Dermis blood vessel endothelial cell (primary cell): ENCODE measurements at places on chromosomes 5 and 9.

DNA sequence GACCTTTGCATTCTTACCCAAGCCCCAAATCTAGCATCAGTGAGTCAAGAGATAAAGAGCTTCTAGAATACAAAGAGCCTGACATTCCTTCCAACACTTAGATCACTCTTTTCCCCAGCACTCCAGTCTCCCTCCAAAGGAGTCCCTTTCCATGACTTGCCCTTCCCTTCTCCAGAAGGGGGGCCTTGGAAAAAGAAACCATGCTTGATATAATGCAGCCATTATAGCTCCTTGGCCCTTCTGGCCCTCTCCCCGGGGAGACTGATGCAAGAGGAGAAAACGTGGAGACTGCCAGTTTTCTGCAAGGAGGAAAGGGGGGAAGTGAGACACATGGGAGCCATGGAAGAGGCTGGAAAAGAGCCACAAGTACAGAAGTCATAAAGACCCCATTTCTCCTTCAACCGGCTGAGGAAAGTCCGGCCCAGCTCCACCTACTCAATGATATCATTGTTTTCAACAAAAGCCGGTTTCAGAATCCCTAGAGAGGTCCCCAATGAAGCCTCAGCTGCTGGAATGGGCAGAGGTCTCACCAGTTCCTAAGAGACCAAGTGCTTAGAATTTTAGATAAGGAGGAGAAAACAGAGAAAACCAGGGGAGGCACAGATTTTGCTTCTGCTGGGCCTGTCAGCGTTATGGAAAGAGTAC lies 29.0 kb downstream of the ADAM19 start:
- DNase-seq: no peak

- DNase-seq: no peak
Observed at GRCh38 chr5:40414922-40415321, 264.8 kb upstream of the PTGER4 start.

- no peak for DNase-seq
Observed at GRCh38 chr5:132019857-132020555, 8.5 kb upstream of the ACSL6 start.

- no peak for DNase-seq
Observed at GRCh38 chr5:34866989-34867471, 28.1 kb downstream of the TTC23L start.

DNA sequence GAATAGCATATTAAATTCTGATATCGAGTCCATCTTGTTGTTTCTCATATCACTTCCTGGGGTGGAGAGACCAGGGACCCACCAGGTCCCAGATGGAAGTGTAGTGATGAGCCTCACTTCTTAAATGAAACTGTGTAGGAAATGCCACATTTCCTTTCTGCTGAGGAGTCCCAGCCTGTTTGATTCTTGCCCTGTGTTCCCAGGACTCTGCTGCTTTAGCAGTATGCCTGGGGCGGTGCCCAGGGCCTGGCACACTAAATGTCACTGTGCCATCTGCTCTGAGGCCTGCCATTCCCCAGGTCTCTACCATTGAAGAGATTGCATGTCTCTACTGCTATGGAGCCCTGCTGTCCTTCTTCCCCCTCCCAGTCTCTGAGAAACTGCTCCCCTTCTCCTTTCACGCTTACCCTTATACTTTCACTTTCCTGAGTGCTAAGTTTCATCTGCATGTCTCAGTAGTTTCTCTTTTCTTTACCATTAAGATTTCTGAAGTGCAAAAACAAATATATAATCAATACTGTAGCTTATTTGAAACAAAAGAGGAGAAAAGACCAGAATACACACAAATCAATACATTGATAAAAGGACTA lies 260.4 kb downstream of the GABRB2 start:
- DNase-seq: no peak

DNA sequence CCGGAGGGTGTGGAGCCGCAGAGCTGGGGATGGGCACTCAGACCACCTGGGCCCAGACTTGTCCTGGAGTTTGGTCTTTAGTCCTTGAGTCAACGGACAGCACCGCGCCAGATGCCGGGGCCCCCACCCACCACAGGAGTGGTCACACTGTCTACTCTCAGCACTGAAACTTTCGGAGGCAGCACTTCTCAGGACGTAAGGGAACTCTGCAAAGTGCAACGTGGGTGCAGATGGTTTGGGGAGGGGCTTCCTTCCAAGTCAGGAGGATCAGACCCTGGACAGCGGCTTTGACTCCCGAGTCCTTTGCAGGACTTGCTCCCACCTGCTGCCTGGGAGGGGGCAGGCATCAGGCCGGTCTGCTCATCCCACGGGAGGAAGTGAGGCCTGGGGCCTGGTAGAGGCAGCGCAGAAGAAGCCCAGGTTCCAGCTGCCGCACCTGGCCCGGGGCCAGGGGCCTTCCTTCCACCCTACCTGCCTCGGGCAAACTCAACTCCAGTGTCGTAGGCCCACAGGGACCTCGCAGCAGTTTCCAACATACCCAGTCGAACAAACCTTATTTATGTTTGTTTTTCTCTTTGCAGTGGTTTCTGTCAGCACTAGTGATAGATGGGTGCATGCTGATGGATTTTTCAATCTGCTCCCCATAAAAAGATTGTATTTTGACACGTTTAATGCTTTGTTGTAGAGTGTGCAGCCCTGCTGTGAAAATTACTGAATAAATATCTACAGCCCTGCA lies 149.8 kb upstream of the PPP1R26 start:
- DNase-seq: no peak

GRCh38 chr5:17680737-17681136 lies 46.5 kb downstream of the TAF11L14 start:
- no peak for DNase-seq

- DNase-seq: peak; percentile 53
Observed at GRCh38 chr9:16720386-16720785, 150.1 kb downstream of the BNC2 start.

- no peak for DNase-seq
Observed at GRCh38 chr5:176534640-176535039, 2.6 kb downstream of the RNF44 start.

DNA sequence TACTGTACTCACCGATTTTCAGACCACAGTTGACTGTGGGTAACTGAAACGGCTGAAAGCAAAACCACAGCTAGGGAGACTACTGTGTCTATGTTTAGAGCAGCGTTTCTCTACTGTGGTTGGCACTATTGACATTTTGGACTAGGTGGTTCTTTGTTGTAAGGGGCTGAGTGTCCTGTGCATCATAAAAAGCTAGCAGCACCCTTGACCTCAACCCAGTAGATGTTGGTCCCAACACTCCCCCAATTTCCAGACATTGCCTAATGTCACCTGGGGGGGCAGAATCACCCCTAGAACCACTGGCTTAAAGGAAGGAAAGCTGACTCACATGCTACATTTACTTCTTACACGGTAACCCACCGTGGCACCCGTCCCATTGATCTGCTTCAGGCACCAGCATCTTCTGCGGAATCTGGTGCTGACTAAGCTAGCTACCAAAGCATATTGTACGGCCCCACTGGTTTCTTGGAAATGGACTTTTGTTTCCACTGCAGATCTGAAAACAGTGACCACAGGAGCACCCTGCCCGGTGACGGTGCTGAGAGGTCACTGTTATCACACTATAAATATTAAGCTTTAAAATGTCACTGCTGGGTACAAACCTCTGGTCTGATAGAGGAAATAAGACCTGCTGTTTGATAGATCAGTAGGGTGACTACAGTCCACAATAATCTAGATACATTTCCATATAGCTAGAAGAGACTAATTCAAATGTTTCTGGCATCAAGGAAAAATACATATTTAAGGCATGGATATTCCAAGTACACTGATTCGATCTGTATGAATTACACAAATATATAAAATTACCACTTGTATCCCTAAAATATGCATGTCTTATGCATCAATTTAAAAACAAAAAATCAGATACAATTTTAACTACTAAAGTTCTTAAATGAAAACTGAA lies 151.4 kb downstream of the HSD17B3 start:
- no peak for DNase-seq

GRCh38 chr9:98686961-98687855 lies 21.5 kb downstream of the GABBR2 start:
- peak; percentile 28 for DNase-seq

GRCh38 chr9:6785682-6786081 lies 27.9 kb downstream of the KDM4C start:
- no peak for DNase-seq

- DNase-seq: peak; percentile 34
Observed at GRCh38 chr5:150515446-150515845, 7.5 kb downstream of the NDST1 start.

DNA sequence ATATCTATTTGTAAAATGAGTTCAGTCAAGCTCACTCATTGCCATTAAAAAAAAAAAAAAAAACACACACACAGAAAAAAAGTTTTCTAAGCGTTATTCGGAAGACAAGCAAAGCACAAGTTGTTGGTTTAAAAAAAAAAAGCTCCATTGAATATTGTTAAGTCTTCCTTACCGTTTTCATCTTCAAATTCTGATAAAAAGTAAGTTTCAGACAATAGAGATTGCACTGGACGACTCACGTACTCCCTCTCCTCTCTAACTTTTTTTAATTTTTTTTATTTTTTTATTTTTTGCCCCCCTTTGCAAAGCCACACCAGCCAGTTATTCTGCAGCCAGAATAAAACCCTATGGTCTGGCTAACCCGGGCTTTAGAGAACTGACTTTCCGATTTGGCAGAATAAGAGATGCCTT lies 544 bp downstream of the ADAMTS6 start:
- peak; percentile 40 for DNase-seq

- DNase-seq: no peak
Observed at GRCh38 chr9:32841314-32841713, 58.0 kb downstream of the TMEM215 start.

GRCh38 chr5:17080361-17080760 lies 137.1 kb upstream of the BASP1 start:
- no peak for DNase-seq

DNA sequence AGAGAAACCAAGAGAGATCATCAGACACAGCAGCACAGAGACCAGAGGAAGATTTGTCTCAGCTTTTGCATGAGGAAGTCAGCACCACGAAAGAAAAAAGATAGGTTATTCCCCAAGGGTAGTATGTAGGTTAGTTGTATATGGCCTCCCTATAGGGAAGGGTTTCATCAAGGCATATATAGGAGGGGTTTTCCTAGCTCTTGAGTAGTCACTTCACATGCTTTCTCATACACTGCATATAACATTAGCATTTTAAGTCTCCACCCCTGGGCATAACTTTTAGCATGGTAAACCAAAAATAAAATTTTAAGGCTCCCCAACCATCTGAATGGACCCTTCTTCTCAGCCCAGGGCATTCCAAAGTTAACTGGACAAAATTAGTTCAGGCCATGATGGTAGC lies 1571.6 kb upstream of the ACO1 start:
- no peak for DNase-seq

DNA sequence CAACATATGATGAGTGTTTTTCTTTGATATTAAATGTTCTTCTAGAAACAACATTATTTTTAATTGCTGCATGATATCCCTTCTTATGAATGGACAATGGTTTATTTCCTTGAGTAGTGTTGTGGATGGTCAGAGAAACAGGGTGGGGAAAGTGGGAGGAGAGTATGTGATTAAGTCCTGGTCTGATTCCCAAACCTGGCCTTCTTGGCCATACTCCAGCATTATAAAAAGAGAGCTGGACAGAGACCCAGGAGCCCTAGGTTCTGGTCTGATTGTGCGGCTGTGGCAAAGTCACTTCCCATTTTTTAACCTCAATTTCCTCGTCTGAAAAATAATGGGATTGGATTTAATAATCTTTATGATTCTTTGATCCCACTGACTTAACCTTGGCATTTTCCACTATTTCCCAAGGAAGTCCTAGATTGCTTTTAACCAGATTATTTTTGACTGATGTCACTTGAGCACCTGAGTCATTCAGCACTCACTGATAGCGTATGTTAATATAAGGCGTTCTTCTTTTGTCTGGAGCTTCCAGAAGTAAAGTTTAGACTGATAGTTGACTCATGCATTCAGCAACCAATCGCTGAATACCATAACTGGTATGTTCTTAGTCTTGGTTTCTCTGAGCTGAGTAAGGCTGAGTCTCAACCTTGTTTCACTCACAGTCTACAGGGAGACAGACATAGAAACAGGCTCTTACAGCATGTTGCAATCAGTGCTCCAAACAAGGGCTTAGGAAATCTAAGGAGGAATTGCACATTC lies 26.2 kb downstream of the OSMR start:
- peak; percentile 92 for DNase-seq

GRCh38 chr5:31148959-31149475 lies 44.5 kb upstream of the CDH6 start:
- DNase-seq: no peak

- no peak for DNase-seq
Observed at GRCh38 chr9:126521089-126521488, 92.6 kb upstream of the LMX1B start.

- no peak for DNase-seq
Observed at GRCh38 chr5:32545102-32545800, 40.1 kb upstream of the SUB1 start.

- DNase-seq: no peak
Observed at GRCh38 chr9:113349445-113350094, at the start of gene BSPRY. BSPRY (plus strand) TSS chr9:113349541; CDS start chr9:113349580, 39 bp downstream.

- no peak for DNase-seq
Observed at GRCh38 chr5:140347360-140347759, 957 bp upstream of the HBEGF start.

- no peak for DNase-seq
Observed at GRCh38 chr5:145180371-145180770, 654.8 kb downstream of the PRELID2 start.
